Stomach (tissue), 19 donors: ENCODE measurements at places on chromosomes 16 and 17.
A peak's percentile ranks its signal among the peaks of the same experiment; 100 is the strongest.

DNA sequence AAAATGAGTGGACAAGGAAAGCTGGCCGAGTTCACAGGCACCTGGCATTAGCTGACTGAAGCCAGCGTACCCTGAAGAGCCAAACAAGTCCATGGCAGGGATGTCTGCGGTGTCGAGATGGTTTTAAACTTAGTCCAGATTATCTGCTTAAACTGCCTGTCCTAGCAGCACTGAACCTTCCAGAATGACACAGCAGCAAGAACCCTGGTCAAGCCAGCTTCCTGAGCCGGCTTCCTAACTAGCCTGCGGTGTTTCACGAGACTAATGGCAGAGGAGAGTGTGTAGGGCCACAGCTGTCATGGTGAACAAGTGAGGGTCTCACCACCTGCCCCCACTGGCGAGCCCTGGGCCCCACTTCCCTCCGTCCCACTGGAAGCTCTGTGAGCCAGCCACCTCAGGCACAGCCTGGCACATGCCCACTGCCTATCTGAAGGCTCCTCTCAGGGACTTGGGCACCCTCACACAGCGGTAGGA, 28.8 kb upstream of the MTSS2 start:
- no peaks in the 10 kb centered on the region for H3K36me3 ChIP-seq
- peak overlapping the region; percentile 7 for H3K27ac ChIP-seq
- H3K4me1 ChIP-seq, result peaks cover 49% of the 10 kb centered on the region
- H3K4me3 ChIP-seq, result no peak overlapping the region
- no peaks in the 10 kb centered on the region for H3K27me3 ChIP-seq

DNA sequence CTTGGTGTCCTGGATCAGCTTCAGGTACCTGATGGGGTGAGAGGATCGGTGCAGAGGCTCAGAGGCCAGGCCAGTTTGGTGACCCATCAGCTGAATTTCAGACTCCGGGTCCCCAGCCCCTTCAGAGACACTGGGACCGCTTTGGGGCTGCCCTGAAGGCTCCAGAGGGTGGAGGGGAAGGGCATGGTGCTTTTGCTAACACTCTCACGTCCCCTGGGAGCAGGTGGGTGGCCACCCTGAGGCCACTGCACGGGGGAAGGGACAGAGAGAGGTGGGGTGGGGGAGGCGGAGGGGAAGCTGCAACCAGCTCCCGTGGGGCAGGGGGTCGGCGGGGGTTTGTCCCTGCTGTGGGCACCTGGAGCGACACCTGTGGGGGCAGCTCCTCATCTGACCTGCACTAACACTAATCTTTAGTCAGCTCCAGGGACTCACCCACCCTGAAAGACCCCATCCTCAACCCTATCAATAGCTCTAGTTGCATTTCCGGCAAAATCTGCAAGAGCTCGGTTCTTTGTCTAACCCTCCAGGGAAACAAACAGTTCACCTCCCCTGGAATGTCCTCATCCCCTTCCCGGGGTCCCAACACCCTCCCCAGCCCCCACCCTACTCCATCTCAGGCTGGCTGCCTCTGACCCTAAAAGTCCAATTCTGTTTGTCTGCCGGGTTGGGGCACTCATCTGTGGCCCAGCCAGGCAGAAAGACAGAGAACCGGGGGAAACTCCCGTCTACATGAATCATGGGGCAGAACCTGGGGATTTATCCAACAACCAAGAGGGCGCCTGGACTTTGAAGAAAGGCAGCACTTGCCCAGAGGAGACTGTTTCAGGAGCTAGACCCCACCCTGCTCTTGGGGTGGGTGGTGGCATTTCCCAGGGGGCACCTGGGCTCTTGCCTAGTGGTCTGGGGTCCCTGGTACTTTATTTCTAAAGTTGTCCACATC, 91.9 kb upstream of the CBX4 start:
- H3K27me3 ChIP-seq, result no peaks in the 10 kb centered on the region
- no peaks in the 10 kb centered on the region for H3K36me3 ChIP-seq
- no peak overlapping the region for H3K4me3 ChIP-seq
- DNase-seq, result no peak
- peaks cover 53% of the 10 kb centered on the region for H3K4me1 ChIP-seq

- H3K36me3 ChIP-seq, result no peaks in the 10 kb centered on the region
- peak overlapping the region; percentile 50 for H3K27ac ChIP-seq
- H3K4me1 ChIP-seq, result peaks cover 43% of the 10 kb centered on the region
- H3K27me3 ChIP-seq, result no peaks in the 10 kb centered on the region
Measured at GRCh38 chr17:66724581-66725341, 110.2 kb upstream of the CACNG5 start.

DNA sequence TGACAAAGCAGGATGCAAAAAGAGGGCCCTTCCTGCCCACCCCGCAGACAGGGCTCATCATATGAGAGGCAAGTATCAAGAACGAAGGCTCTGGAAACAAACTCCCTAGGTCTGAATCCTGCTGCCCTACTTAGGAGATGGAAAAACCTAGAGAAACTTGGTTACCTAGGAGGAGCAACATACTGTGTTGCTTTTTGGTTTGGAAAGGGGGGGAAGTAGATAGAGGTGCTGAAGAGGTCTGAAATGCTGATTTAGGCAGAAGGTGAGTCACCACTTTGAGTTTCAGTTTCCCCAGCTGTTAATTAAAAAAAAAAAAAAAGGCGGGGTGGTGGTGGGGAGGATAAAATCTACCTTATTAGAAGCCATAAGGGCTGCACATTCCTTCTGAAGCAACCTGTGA, 1.5 kb downstream of the N4BP1 start:
- H3K27me3 ChIP-seq, result no peaks in the 10 kb centered on the region
- peak; percentile 59 for DNase-seq
- no peaks in the 10 kb centered on the region for H3K36me3 ChIP-seq
- peak overlapping the region; percentile 97 for H3K4me3 ChIP-seq

DNA sequence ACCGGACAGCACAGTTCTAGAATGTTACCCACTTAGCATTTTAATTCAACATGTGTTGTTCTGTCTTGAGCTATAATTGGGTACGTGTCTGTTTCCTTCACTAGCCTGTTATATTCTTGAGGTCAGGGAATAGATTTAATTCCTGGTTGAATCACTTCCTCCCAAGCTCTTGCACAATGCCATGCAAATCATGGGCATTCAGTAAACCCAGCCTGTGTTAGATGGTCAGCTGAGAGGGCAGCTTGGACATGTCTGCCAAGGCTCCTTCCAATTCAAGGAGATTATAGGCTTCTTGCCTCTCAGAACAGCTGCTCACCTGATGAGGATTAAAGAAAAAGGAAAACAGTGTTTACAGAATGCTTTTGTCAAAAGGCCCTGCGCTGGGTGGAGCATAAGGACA, 12.6 kb downstream of the C1QTNF1 start:
- H3K36me3 ChIP-seq, result no peaks in the 10 kb centered on the region
- no peak overlapping the region for H3K4me3 ChIP-seq
- H3K4me1 ChIP-seq, result peaks cover 5% of the 10 kb centered on the region
- H3K27ac ChIP-seq, result peak overlapping the region; percentile 1

DNA sequence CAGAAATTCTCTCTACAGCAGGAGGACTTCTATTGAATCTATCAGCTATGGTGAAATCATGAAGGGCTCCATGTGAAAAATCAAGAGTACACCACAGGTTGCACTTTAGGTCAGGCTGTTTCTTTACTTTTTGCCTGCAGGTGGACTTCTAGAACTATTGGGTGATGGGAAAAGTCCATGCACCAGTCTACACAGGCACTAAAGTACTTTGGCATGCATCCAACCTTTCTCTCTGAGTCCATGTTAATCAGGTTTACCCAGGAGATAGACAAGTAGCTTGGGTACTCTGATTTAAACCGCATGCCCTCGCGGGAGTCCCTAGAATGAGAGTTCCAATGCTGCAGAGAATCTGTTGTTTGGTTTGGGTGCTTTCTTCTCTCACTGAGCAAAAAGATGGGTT, 9.1 kb upstream of the ANKFN1 start:
- H3K27me3 ChIP-seq, result no peaks in the 10 kb centered on the region
- H3K27ac ChIP-seq, result no peak overlapping the region
- no peak overlapping the region for H3K4me3 ChIP-seq
- H3K4me1 ChIP-seq, result peaks cover 8% of the 10 kb centered on the region
- no peaks in the 10 kb centered on the region for H3K36me3 ChIP-seq

GRCh38 chr17:7508846-7509245, 24.7 kb downstream of the POLR2A start:
- H3K27ac ChIP-seq, result no peak overlapping the region
- no peaks in the 10 kb centered on the region for H3K27me3 ChIP-seq
- no peaks in the 10 kb centered on the region for H3K4me1 ChIP-seq
- DNase-seq, result no peak
- H3K4me3 ChIP-seq, result no peak overlapping the region
